Fibroblast of lung (primary cell): ENCODE measurements at places on chromosomes 5 and 9.

DNA sequence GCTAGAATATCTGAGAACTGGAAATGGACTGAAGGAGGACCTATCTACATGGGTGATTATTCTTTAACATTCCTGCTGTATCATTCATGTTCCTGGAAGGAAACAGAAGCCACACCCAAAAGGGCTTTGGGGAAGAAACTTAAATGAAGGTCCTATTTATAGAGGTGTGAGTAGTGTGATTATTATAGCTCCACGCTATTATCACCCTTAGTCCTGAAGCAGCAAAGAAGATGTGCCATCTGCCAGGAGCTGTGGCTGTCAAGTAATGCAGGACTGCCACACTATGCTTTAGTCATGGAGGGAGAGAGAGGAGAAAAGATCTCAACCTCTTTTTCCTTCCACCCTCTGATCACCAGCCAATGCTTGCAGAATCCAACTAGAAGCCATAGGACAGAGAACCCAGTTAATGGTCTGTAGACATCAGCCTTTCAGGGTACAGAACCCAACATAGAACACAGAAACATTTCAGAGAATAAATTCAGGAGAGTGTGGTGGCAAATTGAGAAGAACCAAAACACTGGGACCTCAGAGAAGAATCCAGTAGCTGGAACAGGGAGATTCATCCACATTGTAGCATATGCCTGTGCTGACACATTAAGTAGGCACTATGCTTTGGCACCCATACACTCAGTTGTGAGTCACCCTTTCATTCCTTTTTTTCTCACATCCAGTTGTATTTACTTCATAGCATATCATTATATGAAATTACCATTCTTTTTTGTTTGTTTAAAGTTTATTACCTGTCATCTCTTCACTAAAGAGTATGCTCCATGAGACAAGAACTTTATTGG lies 21.0 kb upstream of the RNF180 start:
- DNase-seq: peak; percentile 71

GRCh38 chr5:63563008-63563917 lies 399.0 kb downstream of the HTR1A start:
- DNase-seq: no peak

DNA sequence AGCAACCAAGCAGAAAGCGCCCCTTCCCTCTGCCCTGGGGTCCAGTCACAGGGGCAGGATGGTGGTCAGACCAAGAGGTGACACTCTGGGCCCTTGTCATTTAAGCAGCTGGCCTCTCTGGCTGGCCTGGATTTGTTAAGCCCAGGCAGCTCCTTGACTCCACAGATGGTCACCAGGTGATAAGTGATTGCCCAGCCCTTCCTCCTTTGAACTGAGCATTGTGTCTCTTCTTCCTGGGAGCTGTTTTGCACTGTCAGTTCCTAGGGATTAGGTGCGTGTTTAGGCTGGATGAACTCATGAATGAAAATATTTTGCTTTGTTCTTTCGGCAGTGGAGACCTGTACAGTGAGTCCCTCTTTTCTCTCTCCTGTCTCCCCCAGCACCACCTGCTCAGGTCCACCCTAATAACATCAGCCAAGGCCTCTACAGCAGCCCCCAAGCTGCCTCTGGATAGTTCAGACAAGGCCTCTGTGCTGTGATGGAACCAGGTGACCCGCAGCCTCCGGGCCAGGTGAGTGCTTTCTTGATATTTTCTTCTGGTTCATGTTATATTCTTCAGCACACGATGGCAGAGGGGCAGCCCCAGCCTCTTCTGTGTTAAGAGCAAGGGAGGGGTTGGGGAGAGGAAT lies 139.7 kb upstream of the PITX1 start:
- DNase-seq: no peak

- DNase-seq: no peak
Measured at GRCh38 chr5:98933445-98934072, 4.8 kb upstream of the CHD1 start.

GRCh38 chr5:91910247-91910646 lies 527.1 kb upstream of the ARRDC3 start:
- no peak for DNase-seq
